ENCODE measurements at places on chromosomes 16 and 17. TPM values are rescaled to one million over a fixed set of nuclear protein-coding genes. Genes with fewer than 3 reads are reported as not detected.

DNA sequence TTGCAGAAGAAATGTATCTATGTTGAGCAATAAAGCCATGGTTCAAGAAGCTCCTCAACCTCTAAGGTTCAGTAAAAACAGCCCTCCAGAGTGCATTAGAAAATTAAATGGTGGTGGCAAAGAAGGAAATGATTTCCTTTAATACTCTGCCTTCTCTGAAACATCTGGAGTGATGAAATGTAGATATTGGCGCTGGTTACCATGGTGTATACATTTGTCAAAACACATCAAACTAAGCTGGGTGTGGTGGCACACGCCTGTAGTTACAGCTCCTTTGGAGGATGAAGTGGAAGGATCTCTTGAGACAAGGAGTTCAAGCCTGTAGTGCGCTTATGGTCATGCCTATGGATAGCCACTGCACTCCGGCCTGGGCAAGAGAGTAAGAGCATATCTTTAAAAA, 6.0 kb downstream of the CAPNS2 start:
- H3K36me3 ChIP-seq = no peaks in the 10 kb centered on the region
- no peaks in the 10 kb centered on the region for H3K27me3 ChIP-seq
- H3K4me1 ChIP-seq = no peaks in the 10 kb centered on the region
- H3K27ac ChIP-seq = no peak overlapping the region

GRCh38 chr16:47156680-47157215, 13.0 kb upstream of the NETO2 start:
- H3K4me3 ChIP-seq = no peak overlapping the region
- H3K27ac ChIP-seq = no peak overlapping the region
- no peaks in the 10 kb centered on the region for H3K4me1 ChIP-seq
- H3K36me3 ChIP-seq = peaks cover 45% of the 10 kb centered on the region
- H3K27me3 ChIP-seq = no peaks in the 10 kb centered on the region

DNA sequence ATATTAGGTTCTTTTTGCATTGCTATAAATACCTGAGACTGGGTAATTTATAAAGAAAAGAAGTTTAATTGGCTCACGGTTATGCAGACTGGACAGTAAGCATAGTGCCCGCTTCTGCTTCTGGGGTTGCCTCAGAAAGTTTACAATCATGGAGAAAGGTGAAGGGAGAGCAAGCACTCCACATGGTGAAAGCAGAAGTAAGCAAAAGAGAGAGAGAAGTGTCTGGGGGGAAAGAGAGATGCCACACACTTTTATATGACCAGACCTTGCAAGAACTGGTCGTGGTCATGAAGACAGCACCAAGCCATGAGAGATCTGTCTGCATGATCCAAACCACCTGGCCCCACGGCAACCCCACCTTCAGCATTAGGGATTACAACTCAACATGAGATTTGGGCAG, 45.4 kb downstream of the KCNJ16 start:
- H3K36me3 ChIP-seq = no peaks in the 10 kb centered on the region
- no peak overlapping the region for H3K27ac ChIP-seq
- no peak overlapping the region for H3K4me3 ChIP-seq
- H3K27me3 ChIP-seq = peaks cover 24% of the 10 kb centered on the region

CDH11 gene
- 0.73 TPM for total RNA-seq

DNAI2 gene
- not detected for total RNA-seq

Measured in endodermal cell (in vitro differentiated cells).